Fibroblast of villous mesenchyme (primary cell): ENCODE measurements at places on chromosomes 1 and 21. TPM values are rescaled to one million over a fixed set of nuclear protein-coding genes. Genes with fewer than 3 reads are reported as not detected.
A peak's percentile ranks its signal among the peaks of the same experiment; 100 is the strongest.

- no peak for DNase-seq
Observed at GRCh38 chr1:55209247-55209646, 5.9 kb downstream of the USP24 start.

DNA sequence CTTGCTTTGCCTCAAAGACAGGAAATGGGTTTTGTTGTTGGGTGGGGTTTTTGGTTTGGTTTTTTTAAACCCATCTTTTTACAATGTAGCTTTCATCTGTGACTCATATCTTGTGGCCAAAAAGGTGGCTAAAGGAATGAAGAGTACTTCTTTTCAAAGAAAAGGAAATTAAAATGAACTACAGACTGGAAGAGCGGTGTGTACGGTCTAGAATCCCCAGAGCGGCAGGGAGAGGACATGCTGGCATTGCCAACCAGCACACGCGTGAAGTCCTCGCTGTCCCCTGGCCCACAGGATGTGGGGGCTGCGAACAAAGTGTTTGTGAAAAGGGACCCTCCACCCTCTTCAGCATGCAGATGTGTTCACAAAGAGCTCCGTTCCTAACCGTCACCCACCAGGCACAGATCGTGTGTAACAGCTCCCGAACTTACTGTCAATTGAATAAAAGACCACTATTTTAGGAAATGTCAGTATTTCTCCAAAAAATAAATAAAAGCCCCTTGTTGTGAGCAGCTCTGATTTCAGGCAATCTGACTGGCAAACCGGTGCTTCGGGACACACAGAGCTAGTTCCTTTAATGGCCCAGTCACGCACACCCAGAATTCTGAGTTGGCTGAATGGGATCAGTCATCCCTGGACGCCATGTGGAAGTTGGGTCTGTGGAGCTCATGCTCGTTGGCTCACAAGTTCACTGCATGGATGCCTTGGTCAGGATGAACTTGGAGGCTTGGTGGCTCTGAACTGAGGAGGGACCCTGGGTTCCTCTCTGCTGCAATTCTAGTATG is 602.9 kb downstream of the NPHP4 start:
- no peak for DNase-seq

DNA sequence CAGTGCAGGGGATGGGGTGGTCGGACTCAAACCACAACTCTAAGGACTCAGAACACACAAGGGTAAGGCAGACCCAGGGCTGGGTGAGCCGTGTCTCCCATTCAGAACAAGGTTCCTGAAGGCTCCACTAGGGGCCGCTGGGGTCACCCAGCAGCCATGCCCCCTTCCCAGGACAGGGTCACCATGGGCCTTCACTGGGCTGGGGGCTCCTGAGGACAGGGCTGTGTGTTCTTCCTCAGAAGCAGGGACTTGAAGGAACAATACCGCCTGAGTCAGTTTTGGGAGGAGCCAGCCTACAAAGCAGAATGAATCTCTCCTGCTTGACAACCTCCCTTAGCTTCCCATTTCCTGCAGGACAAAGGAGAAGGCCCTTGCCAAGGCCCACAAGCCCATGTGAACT is 15.4 kb downstream of the RIMS3 start:
- DNase-seq, result no peak

GRCh38 chr1:213397638-213398037 is 346.6 kb downstream of the RPS6KC1 start:
- no peak for DNase-seq

DNA sequence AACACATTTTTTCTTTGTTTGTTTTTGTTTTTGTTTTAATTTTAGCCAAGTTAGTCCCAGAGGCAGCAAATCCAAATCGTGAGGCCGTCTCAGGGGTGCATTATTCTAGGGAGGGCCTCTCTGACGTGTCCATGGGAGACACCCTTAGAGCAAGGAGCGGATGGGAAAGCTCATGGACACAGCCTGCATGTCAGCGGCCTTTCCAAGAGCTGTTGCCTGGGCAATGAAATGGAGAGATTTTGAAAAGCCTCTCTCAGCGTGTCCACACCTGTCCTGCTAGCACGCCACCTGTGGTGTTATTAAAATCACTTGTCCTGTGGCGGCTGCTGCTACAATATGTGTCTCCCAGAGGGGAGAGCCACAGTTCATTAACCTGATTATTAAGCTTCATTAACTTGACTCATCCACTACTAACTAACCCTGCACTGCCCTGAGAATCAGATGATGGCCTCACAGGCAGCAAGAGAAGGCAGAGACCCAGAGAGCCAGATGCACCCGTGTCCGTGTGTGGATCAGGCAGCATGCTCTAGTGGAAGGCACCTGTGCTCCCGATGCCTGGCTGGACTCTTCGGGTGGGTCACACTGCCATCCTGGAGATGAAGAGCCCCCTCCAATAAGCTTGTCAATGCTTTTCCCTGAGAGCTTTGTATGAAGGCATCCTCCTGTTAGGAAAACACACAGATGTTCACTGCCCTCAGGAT is 133.3 kb downstream of the PGBD5 start:
- DNase-seq, result no peak

DNA sequence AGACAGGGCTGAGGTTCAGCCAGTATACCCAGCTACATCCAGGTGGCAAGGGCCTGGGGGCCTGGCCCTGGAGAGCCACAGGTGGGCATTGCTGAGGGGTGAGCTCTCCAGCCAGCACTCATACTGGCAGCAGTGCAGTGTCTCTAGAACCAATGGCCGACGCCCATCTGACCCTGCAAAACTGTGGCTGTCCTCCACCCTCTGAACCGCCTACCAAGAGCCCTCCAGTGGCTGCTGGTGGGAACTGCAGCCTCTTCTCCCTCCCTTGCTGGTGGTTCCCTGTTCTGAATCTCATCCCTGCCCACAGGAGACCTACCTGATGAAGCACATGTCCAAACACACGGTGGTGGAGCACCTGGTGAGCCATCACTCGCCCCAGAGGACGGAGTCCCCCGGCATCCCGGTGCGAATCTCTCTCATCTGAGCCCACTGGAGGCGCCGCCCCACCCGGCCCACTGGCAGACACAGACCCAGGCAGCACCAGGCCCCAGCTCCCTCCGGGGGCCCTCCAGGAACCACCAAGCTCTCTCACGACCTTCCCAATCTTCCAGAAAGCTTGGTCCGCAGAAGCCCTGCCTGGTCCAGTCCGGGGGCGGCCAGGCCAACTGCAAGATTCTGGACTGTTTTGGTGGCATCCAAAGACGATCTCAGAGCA is 22.1 kb downstream of the A3GALT2 start:
- peak; percentile 58 for DNase-seq

DNA sequence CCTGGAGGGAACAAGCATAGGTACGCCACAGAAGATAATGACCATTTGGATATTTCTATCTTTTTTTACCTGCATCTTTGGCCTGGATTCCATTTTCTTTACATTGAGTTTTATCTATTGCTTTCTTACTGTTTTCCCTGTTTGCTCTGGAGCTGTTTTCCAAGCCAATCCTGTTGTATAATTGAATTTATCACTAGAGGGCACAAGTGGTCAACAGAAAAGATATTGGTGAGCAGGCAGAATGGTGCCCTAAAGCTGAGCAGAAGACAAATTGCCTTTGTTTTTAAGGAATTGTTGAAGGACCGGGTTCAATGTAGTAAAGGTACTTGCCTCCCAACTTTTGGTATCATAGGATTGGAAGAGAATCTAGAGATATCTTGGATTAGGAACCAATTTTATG is 152.8 kb downstream of the PPP1R12B start:
- peak; percentile 44 for DNase-seq

- no peak for DNase-seq
Observed at GRCh38 chr1:77829851-77830250, 50.4 kb downstream of the MIGA1 start.

GRCh38 chr1:3504151-3504821 is 49.8 kb downstream of the ARHGEF16 start:
- DNase-seq, result peak; percentile 19

Gene SPRR2G
- total RNA-seq, result not detected in 2 replicates

Gene FMO5
- total RNA-seq, result 0.43 and 1.3 TPM in 2 replicates

Gene FOXD3
- not detected in 2 replicates for total RNA-seq

Gene SAMSN1
- 0.86 TPM in 1 of 2 replicates, not detected in the other for total RNA-seq

Gene TMOD4
- total RNA-seq, result not detected in 2 replicates

Gene RHOU
- total RNA-seq, result 2.2 and 2.9 TPM in 2 replicates

Gene C1orf141
- not detected in 2 replicates for total RNA-seq

Gene APOBEC4
- not detected in 2 replicates for total RNA-seq

Gene RPS6KC1
- 37.7 and 41.5 TPM in 2 replicates for total RNA-seq

Gene MUL1
- total RNA-seq, result 26.4 and 28.1 TPM in 2 replicates
